Left colon (tissue), 2 donors: ENCODE measurements at places on chromosomes 16 and 17. TPM values are rescaled to one million over a fixed set of nuclear protein-coding genes. Genes with fewer than 3 reads are reported as not detected.

GRCh38 chr17:10875984-10876555 lies 38.2 kb upstream of the PIRT start:
- DNase-seq: peak; percentile 26

SUZ12 gene
- 21.7 TPM for total RNA-seq

GRCh38 chr17:76826330-76827068 lies 41.7 kb upstream of the MGAT5B start:
- no peak for DNase-seq

GRCh38 chr17:27577121-27577761 lies 53.7 kb upstream of the LGALS9 start:
- no peak for DNase-seq

- DNase-seq: no peak
These were observed 952.6 kb upstream of the SOX9 start for GRCh38 chr17:71168053-71168741.

GRCh38 chr16:84508502-84508901 lies 4.0 kb upstream of the MEAK7 start:
- DNase-seq: no peak

- DNase-seq: no peak
These were observed 426.7 kb upstream of the SALL1 start for GRCh38 chr16:51577621-51578303.

CD79B gene
- 2.0 TPM for total RNA-seq

MT1E gene
- 240 TPM for total RNA-seq

DNA sequence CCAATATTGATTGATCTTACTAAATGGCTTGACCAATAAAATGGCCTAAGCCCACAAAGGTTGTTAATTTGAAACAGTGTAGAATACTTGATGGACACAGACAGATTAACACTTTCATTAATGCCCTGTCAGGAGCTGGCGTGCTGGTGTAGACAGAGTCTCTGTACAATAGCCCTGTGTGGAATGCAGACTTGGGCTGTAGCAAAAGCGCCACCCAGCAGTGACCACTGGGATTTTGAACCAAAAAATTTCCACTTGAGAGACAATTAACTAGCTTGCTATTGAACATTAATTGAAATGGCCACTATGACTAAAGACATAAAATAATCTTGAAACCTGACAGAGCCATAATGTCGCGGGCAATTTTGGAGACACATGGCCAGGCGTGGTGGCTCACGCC lies 19.7 kb upstream of the GUCY2D start:
- DNase-seq: no peak

DNA sequence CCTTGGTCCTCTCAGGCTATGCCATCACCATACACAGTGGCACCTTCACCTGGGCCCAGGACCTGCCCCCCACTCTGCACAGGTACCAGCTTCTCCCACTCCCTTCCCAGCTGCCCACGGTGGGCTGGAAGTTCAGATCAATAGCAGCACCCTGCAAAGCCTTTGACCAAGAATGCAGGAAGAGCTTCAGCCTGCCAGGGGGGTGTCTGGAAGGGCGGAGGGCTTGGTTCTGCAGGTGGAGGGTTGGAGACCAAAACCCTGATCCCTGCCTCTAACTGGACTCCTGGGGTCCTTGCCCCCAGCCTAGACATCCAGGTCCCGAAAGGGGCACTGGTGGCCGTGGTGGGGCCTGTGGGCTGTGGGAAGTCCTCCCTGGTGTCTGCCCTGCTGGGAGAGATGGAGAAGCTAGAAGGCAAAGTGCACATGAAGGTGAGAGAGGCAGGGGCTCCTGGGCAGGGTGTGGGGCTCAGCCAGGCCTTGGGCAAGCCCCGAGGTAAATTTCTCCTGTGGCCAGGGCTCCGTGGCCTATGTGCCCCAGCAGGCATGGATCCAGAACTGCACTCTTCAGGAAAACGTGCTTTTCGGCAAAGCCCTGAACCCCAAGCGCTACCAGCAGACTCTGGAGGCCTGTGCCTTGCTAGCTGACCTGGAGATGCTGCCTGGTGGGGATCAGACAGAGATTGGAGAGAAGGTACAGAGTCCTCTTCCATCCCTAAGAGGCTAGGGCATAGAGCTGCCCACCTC lies 34.3 kb downstream of the ABCC3 start:
- no peak for DNase-seq

DNA sequence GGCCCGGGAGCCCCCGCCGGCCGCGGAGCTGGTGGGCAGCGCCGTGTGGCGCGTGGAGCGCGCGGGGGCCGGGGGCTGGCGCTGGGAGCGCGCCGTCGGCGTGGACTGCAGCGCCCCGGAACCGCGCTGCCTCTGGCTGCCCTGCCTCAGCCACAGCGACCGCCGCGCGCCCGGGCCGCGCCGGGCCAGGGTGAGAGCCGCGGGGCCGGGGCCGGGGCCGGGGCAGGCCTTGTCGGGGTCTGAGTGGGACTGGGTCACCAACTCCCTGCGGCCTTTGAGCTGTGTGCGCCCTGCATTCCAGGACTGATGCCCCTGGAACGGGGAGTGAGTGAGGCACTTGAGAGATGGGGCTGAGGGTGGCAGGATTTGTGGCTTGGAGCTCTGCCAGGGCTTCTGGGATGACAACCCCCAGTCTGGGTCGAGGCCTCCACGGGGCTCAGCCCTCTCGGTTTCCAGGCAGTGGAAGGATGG lies 25.7 kb downstream of the ARHGAP23 start:
- DNase-seq: no peak

- no peak for DNase-seq
These were observed 545.2 kb upstream of the CDH11 start for GRCh38 chr16:65667011-65667578.

- DNase-seq: peak; percentile 59
These were observed at the start of gene SEC14L1 for GRCh38 chr17:77140878-77141767. TSS of gene SEC14L1 (plus strand) at chr17:77140969. CDS start at chr17:77143597, 2,628 bp downstream.

- no peak for DNase-seq
These were observed 479.3 kb downstream of the HS3ST3B1 start for GRCh38 chr17:14780097-14780651.

GRCh38 chr16:56417138-56417537 lies 8.2 kb downstream of the AMFR start:
- DNase-seq: no peak

DNA sequence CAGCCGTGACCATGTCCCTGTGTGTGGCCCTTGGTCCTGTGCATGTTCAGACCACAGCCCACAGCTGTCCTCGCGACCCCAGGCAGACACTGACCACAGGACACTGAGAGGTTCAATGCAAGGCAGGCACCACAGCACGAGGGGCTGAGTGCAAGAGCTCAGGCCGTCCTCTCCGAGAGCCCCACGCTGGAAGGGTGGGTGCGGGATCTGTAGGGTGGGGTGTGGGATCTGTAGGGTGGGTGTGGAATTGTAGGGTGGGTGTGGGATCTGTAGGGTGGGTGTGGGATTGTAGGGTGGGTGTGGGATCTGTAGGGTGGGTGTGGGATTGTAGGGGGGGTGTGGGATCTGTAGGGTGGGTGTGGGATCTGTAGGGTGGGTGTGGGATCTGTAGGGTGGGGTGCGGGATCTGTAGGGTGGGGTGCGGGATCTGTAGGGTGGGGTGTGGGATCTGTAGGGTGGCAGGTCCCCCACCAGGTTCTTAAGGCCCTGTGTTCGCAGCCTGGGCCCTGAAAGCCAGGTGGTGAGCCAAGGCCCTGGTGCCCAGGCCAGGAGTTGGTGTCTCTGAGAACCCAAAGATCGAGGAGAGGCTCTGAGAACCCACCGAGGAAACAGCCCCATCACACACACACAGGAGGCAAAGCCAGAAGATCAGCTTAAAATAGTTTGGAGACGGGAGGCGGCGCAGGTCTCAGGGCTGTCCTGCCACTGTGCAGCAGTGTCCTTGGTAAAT lies 48.2 kb downstream of the METRNL start:
- no peak for DNase-seq

CES3 gene
- 203 TPM for total RNA-seq

CDRT4 gene
- total RNA-seq: 6.4 TPM

GRCh38 chr16:78513838-78514237 lies 414.4 kb downstream of the WWOX start:
- no peak for DNase-seq

NR1D1 gene
- 16.9 TPM for total RNA-seq

- no peak for DNase-seq
These were observed 18.2 kb downstream of the IL34 start for GRCh38 chr16:70664325-70665112.

RAB34 gene
- total RNA-seq: 6.9 TPM

RNF43 gene
- total RNA-seq: 50.5 TPM

FBXW10B gene
- 1.6 TPM for total RNA-seq

GRCh38 chr17:17056156-17056539 lies 13.9 kb downstream of the MPRIP start:
- no peak for DNase-seq

MMP25 gene
- 1.1 TPM for total RNA-seq

- DNase-seq: no peak
These were observed 2021.6 kb downstream of the TP53TG3F start for GRCh38 chr16:35480988-35481387.

TRIM47 gene
- total RNA-seq: 44.8 TPM

DNA sequence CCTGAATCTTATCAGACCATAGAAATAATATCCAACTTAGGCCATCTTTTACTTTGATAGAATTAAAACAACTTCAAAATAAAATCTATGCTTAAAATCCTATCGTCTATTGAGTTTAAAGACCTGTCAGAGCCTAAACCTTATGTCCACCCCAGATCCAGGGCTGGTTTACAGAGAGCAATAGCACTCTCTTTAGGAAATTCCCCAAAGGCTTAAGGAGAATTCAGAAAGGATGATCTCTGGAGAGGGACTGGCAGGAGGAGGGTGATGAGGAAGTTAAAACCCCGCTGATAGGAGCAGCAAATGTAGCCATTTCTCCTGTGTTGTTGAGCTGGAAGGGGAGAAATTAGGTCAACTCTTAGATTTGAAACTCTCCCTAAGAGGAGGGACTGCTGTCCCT lies 175.3 kb downstream of the HS3ST4 start:
- no peak for DNase-seq

OSGIN1 gene
- total RNA-seq: 14.5 TPM

DNA sequence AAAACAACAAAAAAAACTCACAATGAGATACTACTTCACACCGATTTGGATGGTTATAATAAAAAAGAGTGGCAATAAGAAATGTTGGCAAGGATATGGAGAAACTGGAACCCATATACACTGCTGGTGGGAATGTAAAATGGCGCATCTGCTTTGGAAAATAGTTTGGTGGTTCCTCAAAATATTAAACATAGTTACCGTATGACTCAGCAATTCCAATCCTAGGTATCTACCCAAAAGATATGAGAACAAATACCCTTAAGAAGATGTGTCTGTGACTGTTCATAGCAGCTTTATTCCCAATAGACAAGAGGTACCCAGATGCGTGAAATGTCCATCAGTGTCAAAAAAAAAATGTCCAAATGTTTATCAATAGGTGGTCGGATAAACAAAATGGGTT lies 7.2 kb downstream of the CPPED1 start:
- no peak for DNase-seq

DNA sequence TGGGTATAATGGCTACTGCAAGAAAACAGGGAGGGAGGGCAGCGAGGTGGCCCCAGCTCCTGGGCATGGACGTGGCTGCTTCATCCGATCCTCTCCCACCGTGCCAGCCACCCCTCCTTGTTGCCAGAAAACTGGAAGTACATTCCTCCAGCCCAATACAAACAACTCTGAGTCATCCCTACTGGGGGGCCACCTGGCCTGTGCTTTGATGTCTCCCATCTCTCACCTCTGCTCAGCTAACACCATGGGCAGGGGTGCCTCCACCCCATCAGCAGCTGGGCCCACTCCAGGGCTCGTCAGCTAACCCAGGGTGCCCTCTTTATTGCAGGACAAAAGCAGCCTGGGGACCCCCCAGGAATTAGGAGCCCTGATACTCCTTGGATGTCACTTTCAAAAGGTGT lies 2.0 kb downstream of the RHBDF2 start:
- DNase-seq: no peak

TOX3 gene
- total RNA-seq: 47.8 TPM

GRCh38 chr17:34598161-34598776 lies 18.9 kb downstream of the TMEM132E start:
- DNase-seq: no peak

DNA sequence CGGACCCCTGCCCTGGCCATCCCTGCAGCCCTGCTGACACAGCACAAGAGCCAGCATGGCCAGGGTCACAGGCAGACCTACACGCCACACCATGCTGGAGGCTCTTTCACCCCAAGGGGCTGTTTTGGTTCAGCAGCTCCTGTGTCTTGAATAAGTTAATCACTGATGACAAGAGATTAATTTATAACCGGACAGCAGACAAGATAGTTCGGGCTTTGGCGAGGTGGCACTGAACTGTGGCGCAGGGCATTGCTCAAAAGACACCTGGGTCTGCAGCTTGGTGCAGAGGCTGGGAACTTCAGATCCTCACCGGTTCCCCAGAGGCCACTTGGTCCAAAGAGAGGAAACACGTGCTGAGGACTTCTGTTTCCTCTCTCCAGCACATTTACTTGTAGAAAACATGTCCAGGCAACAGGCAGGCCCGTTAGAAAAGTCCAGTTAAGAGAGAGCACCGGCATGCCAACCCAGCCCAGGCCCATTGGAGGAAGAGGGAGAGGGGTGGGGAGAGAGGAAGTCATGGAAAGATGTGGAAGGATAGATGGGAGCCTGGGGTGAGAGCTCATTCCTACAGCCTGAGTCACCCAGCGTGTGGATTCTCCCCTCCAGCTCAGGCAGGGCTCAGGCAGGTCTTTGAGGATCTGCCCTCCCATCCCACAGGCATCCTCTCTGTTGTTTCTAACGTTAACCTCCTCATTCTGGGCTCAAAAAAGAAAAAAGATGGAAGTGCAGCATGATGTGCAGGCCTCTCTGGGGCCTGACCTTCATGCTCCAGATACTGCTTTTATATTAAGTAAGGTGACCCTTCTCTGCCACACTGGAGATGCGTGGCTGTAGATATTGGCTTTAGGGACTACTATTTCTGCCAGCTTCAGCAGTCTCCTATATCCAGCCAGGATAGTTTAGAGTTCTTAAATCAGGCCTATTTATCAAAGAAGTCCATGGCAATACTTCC lies 80.0 kb upstream of the HNF1B start:
- no peak for DNase-seq

DNA sequence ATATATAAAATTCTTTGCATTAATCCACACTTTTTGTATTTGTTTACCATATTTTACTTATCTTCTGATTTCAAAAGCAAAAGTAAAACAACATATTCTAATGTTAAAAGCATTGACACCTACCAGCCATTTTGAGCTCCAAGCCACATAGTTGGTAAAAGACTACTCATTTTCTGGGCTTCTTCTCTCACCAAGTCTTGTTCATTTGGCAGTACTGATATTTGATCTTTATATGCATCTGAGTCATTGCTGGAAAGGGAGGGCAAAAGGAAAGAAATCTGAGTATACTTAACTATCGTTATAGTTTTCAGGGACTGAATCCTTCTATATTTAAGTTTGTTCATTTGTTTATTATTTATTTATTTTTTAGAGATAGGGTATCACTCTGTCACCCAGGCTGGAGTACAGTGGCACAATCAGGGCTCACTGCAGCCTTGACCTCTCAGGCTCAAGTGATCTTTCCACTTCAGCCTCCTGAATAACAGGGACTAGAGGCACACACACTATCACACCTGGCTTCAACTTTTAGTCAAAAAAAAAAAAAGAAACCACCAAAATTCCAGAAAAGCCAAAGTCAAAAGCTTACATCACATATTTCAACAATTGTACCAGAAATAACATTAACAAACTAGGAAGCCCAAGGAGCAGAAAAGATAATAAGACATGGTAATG lies 121.0 kb upstream of the TOB1 start:
- DNase-seq: no peak
